ENCODE measurements at places on chromosomes 16 and 17.

DNA sequence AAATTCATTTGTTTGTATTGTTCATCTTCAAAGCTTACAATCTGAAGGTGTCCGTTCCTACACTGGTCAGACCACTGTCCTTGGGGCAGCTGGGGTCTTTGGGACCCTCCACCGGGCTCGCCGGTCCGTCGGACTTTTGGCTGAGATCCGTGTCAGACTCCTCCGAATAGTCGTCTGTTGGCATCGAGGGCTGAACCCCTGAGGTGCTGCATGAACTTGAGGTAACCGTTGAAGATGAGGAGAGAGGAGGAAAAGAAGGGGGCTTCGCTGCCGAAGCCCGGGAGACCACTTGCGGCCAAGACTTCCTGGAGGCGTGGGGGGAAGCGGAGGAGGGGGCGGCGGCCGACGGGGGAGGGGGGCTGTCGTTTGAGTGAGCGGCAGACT, 260.8 kb downstream of the ZFHX3 start:
- DNase-seq = no peak

DNA sequence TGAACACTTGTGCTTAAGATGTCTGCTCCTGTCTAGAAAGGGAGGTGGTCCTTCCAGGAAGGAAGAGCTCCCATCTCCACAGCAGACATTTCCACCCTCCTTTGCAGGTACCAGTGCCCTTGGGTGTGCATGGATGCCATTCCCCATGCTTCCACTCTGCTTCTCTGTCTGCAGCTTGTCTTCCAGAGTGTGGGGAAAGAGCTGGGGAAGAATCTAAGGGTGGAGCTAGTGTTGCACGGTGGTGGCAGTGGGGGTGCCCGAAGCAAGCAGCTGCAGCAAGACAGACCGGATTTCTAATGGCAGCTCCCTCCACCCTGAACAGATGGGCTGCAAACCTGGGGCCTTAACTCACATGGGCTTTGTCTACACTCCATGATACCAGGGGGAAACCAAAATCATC, 22.6 kb upstream of the HOXB13 start:
- DNase-seq = no peak

- no peak for DNase-seq
These were observed 10.9 kb downstream of the ADGRG1 start for GRCh38 chr16:57639172-57639887.

DNA sequence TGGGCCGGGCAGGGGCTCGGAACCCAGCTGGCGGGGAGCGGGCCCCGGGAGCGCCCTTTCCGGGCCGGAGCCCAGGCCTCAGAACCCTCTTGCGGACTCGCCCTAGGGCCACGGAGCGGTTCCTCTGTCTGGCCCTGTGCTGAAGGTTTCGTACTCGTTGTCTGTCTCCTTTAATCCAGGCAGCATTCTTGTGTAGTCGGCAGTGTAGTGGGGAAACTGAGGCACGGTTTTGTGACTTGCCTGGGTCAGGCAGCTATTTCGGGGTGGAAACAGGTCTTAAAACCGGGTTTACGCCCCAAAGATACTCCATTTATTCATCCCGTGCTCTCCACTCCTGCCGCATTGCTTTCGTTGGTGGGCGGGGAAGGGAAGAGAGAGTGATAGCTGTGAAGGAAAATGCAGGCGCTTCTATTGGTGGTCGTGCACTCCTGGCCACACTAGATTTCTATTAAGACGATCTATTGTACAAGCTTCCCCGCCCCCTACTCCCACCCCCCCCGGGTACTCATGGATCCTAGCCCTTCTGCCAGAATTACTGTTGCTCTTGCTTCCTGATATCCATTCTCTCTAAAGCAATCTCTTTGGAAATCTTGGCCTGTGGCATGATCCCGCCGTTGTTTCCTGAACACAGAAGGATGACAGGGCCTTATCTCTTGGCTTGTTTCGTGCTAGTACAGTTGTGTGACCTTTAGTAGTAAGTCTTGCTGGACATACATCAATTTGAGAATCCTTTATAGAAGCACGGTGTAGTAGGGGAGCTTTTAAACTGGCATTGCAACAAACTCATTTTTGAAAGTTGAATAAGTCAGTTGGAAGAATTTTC, 751 bp downstream of the DCAF7 start:
- DNase-seq = peak; percentile 72

GRCh38 chr17:61209525-61209924, 190.1 kb upstream of the TBX2 start:
- no peak for DNase-seq

GRCh38 chr16:27253526-27253930, 15.0 kb downstream of the NSMCE1 start:
- peak; percentile 22 for DNase-seq

DNA sequence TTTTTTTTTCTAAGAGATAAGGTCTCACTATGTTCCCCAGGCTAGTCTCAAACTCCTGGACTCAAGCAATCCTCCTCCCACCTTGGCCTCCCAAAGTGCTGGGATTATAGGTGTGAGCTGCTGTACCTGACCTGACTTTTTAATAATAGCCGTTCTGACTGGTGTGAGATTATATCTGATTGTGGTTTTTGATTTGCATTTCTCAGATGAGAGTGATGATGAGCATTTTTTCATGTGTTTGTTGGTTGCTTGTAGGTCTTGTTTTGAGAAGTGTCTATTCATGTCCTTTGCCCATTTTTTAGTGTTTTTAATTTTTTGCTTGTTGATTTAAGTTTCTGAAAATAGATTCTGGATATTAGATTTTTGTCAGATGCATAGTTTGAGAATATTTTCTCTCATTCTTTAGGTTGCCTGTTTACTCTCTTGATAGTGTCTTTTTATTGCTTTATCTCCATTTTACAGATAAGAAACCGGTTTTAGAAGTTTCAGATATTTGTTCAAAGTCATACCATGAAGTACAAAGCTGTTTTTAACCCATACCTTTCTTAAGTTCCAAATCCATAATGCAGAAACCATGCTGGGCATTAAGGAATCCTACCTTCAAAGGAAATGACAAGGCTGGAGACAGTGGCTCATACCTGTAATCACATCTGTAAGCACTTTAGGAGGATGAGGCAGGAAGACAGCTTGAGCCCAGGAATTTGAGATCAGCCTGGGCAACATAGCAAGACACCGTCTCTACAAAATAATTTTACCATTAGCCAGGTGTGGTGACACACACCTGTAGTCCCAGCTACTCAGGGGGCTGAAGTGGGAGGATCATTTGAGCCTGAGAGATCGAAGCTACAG, 168.4 kb upstream of the TBX2 start:
- no peak for DNase-seq

DNA sequence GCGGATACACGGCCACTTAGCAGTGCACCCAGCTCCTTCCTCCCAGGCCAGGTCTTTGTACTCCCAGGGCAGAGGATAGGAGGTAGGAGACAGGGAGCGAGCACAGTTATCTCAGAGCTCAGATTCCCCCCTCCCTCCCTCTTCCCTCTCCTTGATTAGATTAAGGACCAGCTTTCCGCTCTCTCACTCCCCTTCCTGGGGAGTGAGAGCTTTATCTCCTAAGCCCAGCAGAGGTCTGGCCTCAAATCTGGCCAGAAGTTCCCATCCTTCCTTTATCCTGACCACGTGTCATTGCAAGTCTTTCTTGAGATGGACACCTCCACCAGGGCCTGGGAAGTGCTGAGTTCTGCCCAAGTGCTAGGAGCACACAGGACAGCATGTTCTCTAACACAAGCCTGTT, 5.1 kb downstream of the ARL4D start:
- DNase-seq = no peak

DNA sequence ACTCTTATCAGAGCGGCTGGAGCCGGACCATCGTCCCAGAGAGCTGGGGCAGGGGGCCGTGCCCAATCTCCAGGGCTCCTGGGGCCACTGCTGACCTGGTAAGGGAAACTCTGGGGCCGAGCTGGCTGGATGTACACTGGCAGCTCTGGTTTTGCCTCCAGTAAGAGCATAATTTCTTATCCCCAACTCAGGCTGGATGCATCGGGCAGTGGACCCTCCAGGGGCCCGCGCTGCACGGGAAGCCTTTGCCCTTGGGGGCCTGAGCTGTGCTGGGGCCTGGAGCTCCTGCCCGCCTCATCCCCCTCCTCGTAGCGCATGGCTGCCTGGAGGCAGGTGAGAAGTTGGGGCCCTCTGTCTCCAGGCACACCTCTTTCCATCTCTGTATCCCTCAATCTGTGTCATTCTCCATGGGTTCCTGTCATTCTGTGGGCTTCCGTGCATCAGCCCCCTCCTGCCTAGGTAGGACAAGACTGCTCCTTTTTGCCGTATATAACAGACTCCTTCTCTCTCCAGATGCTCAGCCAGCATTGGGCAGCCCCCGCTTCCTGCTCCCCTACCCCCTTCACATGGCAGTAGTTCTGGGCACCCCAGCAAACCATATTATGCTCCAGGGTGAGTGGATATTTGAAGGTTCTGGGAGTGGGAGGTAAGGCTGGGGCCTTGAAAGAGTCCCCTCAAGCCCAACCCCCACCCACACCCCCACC, 9.4 kb upstream of the TMEM88 start:
- no peak for DNase-seq

DNA sequence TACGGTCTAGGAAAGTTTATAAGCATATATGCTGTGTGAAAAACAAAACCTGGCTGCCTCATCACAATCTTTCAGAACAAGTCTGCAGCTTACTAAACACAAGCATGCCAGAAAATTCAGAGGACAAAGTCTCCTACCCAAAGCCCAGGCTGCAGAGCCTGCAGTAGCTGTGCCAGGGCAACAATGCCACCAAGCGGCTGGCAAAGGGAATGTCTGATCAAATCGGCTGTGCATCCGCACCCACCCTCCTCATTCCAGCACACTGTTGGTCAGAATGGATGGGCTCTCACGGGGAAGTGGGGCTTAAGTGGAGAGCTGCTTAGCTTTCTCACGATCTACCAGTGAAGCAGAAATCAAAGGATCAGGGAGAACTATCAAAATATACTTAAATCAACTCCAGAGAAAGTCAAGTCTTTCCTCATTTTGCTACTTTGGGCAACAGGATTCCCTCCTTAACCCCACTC, 73.5 kb downstream of the CYTH1 start:
- DNase-seq = peak; percentile 79

DNA sequence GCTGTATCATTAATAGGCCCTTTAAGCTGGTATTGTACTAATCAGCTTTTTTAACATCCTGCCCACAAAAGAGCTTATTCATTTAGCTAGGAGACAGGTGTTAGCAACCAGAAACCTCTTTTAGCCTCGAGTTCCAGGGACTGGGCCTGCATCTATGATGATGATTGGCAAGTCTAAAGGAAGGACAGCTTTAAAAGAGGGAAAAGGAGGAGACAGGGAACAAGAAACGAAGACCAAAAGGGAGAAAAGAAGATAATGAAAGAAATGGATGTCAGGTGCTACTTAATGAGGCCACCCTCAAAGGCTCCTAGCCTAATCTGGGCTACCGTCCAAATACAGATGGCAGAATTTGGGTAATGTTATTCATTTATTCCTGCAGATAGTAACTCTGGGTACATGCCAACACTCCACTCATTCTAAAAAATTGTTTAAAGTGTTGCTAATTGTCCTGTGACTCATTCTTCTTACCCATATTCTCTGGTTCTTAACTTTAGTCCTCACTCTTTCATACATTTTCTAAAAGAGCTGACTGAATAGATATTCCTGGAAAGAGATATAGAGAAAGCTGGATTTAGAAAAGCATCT, 18.7 kb upstream of the RFFL start:
- DNase-seq = no peak

DNA sequence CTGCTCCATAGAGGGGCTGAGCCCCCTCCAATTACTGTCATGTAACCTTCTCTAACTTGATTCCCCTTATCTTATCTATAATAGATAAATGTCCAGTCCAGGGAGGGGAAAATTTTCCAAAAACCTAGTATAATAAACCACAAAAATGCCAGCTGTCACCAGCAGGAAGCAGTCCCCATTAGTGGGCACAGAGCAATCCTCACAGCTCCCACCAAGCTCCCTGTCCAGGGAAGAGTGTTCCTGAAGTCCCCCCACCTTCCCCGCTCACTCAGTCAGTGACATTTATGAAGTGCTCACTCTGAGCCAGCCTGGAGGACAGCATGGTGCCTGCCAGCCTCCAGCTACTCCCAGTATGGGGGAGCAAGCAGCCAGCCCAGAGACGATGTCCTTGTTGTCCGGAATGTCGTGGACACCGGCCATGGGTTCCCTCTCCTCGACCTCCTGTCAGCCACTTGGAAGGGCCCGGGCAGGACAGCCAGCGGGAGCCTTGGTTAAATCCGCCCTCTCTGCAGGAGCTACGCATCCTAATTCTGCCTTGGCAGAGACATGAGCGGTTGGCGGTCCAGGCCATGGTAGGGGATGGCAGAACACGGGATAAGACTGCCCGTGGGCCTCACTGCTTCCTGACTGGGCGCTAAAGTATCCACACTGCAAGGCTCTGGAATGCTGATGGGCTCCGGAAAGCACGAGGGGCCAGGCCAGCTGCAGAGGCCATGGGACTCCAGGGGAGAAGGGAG, 102.0 kb upstream of the CDH5 start:
- no peak for DNase-seq

- no peak for DNase-seq
These were observed 283.6 kb downstream of the SNX29 start for GRCh38 chr16:12260119-12260646.

DNA sequence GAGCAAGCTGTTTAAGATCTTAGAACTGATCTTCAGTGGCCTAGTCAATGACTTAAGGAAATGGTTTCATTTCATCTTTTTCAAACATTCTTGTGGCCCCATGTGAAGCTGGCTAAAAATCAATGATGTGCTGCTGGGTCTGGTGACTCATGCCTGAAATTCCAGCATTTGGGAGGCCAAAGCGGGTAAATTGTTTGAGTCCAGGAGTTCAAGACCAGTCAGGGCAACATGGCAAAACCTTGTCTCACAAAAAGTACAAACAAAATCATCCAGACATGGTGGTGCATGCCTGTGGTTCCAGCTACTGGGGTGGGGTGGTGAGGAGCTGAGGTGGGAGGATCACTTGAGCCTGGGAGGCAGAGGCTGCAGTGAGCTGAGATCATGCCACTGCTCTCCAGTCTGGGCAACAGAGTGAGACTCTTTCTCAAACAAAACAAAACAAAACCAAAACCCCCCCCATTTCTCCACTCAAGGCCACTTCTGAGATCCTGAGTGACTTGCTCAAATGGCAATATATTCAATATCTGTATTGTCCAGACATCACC, 17.4 kb upstream of the COL1A1 start:
- DNase-seq = no peak

GRCh38 chr16:23852794-23853562, 17.2 kb downstream of the PRKCB start:
- peak; percentile 88 for DNase-seq

- peak; percentile 1 for DNase-seq
These were observed 2.8 kb upstream of the NR1D1 start for GRCh38 chr17:40103071-40103661.

- no peak for DNase-seq
These were observed 1.9 kb downstream of the GGT6 start for GRCh38 chr17:4558347-4558971.

- peak; percentile 82 for DNase-seq
These were observed 8.2 kb upstream of the GGA2 start for GRCh38 chr16:23518435-23518891.

DNA sequence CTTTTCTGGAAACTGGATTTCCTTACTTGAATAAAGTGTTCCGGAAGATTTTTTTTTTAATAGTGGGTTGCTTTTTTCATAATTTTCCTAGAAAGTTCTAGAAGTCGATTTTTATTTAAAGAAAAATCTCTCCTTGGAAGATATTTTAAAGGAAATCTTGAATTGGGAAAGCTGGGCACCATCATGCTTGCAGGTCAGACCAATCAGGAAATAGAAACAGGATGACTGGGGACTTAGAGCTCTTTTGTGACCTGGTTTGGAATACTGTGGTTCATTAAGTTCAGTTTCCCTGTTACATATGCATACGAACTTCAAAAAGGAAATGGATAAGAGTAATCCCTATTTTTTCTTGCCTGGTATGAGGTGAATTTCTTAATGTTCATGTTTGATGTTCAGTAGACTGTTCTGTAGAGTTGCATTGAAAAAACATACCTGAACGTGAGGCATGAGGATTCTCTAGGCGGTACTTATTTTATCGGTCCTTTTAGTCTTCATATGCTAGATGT, 1.2 kb downstream of the NFATC3 start:
- peak; percentile 56 for DNase-seq

Measured in NB4 (cell line).